Stimulated activated CD4-positive, alpha-beta T cell treated with anti-CD3 and anti-CD28 coated beads, Interleukin-2, amount 100 ng/mL, for 48 hours (primary cell): ENCODE measurements at places on chromosomes 4 and X.

DNA sequence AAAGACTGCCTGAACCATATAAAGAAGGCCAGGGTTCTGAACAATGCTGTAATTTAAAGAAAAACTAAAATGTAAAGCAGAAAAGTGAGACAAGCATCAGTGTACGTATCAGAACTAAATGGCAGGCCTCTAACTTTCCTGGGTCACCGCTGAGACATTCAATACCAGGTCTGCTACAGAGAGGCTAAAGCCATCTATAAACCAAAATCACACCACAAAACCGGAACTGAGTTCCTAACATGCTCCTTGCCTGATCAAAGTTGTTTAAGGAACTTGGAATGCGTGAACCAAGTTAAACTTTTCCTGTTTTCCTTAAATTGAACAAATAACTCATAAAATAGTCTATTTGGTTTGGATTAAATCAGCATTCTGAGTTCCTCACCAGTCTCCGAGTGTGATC lies 55.3 kb upstream of the TECRL start:
- DNase-seq = no peak

GRCh38 chrX:100376576-100376975 lies 33.5 kb downstream of the PCDH19 start:
- no peak for DNase-seq

DNA sequence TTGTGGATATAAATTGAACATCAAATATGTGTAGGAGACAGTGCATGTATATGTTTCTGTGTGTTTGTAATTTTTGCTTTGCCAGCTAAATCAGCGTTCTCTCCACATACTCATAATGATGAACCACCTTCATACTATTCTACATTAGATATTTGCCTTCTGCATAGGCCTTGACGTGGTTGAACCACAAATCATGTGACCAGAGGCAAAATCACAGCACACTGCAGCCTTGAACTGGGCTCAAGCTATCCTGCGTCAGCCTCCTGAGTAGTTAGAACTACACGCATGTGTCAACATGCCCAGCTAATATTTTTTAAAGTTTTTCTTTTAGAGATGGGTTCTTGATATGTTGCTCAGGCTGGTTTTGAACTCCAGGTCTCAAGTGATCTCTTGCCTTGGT lies 9.5 kb downstream of the UBQLN2 start:
- DNase-seq = no peak

GRCh38 chrX:30302956-30303355 lies 6.2 kb downstream of the NR0B1 start:
- DNase-seq = no peak

- DNase-seq = no peak
Observed at GRCh38 chr4:121789960-121790829, 10.9 kb upstream of the EXOSC9 start.

DNA sequence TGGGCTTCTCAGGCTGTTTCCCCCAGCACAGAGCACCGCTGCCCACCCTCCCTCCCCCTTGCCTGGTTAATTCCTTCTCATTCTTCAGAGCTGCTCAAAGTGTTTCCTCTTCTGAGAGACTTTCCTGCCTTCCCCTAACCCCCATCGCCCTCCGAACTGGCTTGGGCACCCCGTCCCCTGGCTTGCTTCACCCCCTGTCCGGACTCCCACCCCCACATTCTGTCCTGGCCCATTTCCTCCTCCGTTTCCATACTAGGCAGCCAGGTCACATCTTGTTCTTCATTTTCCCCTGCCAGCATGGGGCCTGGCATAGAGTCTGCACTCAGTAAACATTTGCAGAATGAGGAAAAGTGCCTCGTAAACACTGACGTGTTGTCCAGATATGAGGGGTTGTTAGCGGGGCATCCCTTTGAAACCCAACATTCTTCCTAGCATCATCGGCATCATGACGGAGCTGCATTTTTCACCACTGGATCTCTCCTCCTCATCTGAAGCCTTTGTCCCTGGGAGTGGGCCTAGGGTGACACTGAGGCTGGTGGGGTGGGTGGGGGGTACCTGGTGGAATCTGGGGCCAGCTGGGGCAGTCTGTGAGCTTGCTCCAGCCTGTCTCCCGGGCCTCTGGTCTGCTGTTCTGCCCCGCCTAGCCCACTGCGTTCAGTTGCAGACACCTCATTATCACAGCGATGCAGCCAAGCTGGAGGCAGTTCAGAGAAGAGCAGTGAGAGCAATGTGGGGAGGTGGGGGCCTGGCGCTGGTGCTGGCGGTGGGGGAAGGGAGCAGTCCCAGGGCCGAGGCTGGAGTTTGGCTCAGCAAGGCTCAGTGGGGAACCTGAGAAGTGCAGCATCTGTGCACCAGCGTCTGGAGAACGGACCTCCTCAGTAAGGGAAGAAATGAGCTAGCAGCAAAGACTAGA lies 149.4 kb upstream of the PJA1 start:
- DNase-seq = no peak

DNA sequence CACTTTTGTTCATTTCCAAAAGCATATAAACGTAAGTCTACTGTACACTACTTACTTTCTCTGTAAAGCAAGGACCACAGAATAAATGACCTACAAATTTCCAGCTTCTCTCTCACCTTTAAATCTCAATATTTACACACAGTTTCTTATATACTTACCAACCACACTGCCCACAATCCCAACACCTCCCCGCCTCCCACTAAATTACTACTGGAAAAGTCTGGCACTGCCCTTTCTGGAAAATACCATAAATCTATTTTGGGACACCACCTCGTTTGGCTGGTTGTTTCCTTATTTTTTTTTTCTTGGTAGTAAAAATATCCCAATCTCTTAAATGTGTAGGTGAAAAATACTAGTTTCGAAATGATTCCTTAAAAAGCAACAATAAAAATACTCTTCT lies 19.6 kb downstream of the FAT1 start:
- DNase-seq = no peak

DNA sequence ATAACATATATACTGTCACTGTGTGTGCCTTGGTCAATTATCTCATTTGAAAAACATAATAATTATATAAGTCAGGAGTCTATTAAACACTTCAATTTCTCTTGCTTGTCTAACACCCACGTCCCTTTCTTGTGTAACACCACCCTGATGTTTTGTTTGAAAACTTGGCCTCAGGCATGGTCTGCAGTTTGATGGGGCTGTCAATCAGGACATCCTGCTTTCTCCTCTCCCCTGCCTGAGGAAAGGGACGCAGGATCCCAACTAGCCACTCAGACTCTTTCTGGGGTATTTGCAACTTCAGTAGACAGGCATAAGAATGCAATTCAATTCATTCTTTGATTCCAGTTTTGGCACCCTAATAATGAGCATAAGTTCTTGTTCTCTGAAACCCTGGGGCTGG lies 48.8 kb downstream of the DKK2 start:
- no peak for DNase-seq

GRCh38 chr4:109691411-109691920 lies 11.8 kb downstream of the CASP6 start:
- DNase-seq = no peak

- DNase-seq = no peak
Observed at GRCh38 chr4:11783588-11783987, 354.9 kb upstream of the HS3ST1 start.

DNA sequence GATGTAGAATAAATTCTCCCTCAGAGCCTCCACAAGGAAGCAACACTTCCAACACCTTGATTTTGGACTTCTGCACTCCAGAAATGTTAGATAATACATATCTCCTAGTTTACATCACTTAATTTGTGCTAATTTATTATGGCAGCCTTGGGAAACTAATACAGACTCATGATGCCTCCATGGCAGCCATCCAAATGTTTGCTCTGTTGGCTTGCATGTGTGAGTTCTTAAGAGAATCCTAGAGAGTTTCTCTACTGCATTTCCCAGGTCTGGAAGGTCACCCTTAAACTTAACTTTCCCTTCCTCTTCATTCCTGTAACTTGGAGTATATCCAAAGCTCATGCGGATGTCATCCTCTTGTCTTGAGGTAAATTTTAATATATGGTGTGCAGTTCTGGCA lies 956.1 kb downstream of the ADGRL3 start:
- no peak for DNase-seq

- no peak for DNase-seq
Observed at GRCh38 chr4:36374836-36375511, 93.6 kb downstream of the DTHD1 start.

DNA sequence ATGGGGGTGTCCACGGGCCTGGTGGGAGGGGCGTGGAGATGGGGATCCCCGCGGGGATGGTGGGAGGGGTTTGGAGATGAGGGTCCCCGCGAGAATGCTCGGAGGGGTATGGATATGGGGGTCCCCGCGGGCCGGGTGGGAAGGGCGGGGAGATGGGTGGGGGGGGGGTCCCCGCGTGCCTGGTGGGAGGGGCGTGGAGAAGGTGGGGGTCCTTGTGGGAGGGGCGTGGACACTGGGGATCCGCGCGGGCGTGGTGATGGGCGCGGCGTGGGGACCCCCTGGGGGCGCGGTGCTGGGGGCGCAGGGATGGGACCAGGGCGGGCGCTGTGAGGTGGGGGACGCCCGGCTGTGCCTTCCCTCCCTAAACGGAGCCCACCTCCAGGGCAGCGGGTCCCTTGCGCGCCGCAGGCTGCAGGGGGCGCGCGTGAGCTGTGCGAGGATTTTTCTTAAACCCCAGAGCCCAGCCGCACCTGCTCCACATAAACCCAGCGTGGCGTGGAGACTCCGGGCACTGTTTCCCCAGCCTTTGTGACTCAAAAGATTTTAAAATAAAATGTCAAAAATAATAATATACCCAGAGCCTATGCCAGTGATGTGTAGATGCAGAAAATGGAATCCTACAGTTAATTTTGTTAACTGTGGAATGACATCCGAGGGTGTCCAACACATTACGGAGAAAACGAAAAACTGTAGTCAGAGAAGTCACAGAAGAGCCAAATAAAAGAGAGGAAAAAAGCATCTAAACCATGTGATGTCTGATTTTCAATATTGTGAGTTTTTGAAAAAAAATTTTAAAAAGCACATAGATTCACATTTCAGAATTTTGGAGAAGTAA lies 1.5 kb upstream of the ASMTL start:
- peak; percentile 96 for DNase-seq

DNA sequence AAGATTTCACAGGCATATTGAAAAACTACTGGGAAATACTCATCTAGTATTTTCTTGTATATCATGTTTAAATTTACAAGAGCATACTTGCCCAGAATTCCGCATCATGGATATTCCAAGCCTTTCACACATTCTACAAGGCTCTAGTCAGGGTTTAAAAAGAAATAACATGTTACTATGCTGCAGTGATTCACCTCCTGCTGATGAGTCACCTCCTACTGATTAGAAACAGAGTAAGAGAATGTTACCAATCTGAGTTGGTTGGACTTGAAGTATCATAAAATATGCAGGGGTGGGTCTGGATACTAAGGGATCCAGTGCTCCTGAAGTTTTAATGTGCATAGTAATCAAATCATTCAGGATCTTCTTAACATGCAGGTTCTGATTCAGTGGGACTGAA lies 192.0 kb upstream of the ANK2 start:
- no peak for DNase-seq

GRCh38 chr4:146514651-146515357 lies 6.9 kb downstream of the SLC10A7 start:
- DNase-seq = no peak

DNA sequence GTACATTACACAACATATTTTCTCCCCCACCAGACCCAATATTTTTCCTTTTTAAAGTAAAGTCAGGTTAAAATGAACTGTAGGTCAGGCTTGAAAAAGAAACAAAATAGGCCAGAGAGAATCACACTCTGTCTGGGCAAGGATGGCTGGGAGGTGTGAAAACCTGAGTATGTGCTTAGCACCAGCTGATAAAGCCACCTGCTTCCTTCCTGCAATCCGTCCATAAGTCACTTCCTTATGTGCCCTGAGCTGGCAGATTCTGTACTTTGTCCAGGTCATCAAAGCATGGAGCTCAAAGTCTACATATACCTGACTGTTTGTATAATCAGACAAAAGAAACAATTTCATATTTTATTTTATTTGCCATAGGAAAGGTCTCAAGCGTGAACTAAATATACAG lies 37.7 kb downstream of the ANTXR2 start:
- no peak for DNase-seq

GRCh38 chr4:111388561-111388960 lies 756.7 kb upstream of the FAM241A start:
- no peak for DNase-seq

DNA sequence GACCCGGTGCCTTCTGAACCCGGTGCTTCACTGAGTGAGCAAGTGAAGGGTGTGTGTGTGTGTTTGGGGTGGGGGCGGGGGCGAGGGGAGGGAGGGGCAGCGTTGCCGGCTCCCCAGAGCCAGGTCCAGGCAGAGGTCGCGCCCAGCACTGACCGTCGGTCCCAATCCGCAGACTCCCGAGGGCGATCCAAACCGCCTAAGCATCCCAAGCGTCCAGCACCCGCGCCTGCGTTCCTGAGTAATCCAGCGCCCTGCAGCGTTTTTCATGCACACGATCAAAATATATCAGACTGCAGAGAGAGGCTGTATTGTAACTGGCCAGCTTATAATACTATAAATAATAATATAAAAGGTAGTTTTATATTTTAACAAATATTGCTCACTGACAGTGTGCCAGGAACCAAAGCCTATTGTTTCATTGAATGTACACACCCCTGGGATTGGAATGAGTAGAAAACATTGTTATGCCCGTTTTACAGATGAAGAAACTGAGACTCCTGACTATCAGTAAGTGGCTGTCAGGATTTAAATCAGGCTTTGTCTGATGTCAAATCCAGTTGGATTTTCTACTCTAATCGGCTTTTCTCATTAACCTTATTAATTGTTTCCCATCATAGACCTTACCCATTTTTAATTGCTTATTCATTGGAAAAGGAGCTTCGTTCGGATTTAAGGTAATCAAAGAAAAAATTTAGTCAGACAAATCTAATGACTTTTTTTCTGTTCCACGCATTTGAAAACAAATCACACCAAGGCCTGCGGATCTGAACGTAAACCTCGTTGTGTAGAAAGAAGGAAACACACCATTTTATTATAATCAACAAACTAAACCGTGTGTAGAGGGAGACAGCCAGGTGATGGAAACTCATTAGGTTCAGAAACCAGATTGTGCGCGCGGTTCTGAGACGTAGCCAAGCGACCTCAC lies 4.0 kb upstream of the NKX3-2 start:
- DNase-seq = no peak

- DNase-seq = no peak
Observed at GRCh38 chrX:1105671-1106419, 106.6 kb downstream of the CRLF2 start.

DNA sequence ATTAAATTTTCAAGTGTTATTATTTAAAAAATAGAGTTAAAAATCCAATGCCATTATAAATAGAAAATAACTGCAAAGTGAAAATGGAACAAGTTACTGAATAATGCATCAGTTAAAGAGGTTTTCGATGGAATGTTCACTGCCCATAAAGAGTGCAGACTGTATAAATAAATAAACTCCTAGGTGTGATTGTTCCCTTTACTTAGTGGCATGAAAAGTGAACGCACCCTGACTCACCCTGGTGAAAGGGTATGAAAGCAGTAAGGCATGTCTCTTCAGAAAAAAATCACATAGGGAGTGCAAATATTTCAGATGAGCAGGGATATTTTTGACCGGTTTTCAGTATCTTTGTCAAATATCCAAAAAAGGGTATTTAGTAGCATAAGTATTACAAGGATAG lies 387.8 kb downstream of the DCAF12L2 start:
- DNase-seq = no peak

DNA sequence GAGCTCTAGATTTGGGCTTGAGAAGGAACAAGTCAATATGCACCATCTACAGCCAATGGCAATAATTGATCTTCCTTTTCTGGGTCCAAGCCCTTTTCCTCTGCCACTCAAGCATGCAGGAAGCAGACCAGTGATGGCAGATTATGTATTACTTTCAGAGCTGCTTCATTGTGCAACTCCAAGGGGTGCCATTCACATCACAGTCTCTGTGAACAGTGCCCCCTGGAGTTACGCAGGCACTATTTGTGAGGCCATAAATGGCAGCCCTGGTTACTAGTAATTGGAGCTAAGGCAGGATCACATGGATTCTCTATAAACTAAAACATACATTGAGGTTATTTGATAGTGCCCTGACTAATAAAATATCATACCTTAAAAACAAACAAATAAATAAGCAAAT lies 313.4 kb upstream of the SLC7A11 start:
- DNase-seq = no peak
